ENCODE measurements at places on chromosomes 11 and 22.

- peak; percentile 93 for DNase-seq
Observed at GRCh38 chr11:61827571-61828378, at the start of gene FADS2. FADS2 (plus strand) TSS chr11:61828300; CDS start chr11:61828391, 91 bp downstream.

DNA sequence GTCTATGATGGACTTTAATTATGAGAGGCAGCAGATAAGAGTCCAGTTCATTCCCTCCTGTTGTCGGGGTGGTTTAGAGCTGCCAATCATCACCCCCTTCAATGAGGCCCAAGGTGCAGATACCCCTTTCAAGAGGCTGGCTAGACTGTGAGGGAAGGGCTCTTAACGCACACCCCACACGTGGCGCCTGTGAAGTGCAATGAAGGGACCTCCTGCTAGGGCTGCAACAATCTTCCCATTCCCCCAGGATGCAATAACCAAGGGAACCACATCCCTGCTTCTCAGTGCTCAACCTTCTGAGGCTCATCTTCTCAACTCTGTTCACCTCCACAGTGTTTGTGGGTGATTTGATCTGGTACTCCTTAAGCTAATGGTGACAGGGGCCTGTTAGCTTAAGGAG lies 19.0 kb downstream of the TENM4 start:
- DNase-seq: no peak

GRCh38 chr11:4865855-4866254 lies 15.8 kb upstream of the OR51T1 start:
- no peak for DNase-seq

DNA sequence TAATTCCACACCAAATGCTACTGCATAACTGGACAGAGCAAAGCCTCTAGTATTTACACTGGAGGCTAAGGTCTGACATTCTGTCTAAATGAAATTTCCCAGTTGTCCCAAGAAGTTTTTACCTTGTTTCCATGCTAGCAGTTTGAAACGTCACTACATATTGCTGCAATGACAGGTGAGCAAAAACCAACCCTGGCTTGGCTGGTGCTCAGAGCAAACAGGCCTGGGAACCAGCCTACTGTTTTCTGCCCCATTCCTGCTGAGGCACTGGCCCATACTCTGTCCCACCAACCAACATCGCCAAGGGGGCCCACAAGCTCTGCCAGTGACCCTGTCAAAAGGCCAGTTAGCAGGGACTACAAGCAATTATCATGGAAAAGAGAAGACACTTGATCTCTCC lies 131.1 kb downstream of the MPPED2 start:
- DNase-seq: no peak

- no peak for DNase-seq
Observed at GRCh38 chr11:129249923-129250322, 57.8 kb upstream of the ARHGAP32 start.

DNA sequence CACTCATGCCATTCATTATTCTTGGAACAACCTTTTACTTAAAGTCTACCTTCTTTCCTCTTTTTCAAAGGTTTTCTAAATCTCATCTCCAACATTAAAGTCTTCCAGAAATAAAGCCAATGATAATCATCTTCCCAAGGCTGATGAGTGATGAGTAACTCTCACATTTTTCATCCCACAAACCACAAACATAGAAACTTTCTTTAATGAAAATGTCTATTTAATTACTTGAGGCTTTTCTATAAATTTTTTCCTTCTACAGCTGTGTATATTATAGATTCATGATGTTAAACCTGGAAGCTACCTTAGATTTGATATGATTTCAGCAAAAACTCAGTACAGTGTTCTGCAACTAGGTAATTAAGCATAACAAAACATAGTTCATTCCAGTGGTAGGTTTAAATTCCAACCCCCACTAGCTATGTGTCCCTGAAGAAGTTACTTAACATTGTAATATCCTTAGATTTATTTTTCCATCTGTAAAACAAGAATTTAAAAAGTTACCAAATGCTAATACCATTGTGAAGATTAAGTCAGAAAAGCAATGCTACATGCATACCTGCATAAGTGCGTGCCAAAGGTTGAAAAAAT lies 845.4 kb downstream of the KCNA4 start:
- DNase-seq: no peak

DNA sequence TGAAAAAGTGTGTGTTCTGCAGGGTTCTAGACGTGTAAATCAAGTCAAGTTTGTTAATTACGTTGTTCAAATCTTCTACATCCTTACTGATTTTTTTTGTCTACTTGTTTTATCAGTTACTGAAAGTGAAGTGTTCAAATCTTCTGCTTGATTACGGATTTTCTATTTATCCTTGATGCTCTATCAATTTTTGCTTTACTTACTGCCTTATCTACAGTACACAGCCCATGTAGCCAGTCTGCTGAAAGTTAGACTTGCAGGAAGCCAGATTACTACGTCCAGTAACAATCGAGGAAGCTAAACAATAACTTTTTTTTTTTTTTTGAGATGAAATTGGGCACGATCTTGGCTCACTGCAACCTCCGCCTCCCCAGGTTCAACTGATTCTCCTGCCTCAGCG lies 15.6 kb upstream of the C11orf24 start:
- DNase-seq: no peak

- DNase-seq: no peak
Observed at GRCh38 chr11:113373306-113373705, 14.3 kb upstream of the ANKK1 start.

- DNase-seq: no peak
Observed at GRCh38 chr11:101960231-101960630, 43.9 kb upstream of the ANGPTL5 start.

DNA sequence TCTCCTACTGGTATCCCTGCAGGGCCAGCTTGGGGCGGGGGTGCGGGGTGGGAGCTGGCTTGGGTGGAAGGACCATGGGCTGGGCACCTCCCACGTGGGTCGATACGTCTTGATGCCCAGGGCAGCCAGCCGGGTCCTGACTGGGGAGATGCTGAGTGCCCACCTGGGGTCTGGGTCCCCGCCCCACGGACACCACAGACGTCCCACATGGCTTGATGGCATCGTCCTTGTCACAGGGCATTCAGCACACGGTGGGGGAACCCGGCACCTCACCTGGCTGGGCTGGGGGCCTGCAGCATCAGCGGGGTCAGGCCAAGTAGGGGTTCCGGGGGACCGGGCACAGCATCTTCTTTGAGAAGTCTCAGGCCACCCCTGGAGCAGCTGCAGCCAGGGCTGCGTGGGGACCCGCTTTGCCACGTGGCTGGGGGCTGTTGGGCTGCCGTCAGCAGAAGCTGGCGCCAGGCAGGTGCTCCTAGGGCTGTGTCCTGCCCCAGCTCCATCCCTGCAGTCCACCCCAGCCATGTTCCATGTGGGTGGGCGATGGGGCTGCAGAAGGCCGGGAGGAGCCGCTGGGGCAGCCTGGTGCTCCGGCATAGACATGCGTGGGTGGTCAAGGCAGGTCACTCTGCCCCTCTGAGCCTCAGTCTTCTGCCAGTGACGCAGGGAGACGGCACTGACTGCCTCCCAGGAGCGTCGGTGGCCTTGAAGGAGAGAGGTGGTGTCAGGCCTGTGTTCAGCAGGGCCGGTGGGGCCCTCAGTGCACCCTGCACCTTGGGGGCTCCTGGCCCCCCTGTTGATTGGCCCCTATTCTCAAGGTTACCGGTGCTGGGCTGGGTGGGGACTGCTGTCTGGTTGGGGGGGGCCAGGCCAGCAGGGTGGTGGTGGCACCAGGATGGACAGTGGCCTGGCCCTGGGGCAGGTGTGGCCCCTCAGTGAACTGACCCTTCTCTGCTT lies 8.4 kb downstream of the SELENOO start:
- DNase-seq: no peak

DNA sequence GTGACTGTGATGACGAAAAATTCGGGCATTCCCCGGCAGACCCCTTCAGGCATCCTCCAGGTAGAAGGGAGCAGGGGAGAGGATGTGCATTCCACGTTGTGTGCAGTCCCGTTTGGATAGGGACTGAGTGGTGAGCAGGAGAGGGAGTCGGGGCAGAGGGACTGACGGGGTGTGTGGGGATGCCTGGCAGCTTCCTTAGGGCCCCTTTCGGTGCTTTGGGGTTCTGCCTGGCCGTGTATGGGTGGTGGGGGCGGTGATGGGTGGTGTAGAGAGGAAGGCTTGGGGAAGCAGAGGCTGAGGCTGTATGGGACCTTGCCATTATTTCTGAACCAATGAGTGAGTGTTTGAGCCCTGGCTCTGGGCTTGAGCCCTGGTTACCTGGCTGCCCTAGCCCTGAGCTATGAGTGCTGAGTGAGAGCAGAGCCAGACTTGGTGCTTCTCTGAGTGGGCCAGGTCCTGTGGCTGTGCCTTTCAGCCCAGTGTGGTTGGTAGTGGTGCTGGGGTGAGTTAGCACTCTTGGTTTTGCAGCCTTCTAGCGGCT lies 914 bp downstream of the INPPL1 start:
- no peak for DNase-seq

DNA sequence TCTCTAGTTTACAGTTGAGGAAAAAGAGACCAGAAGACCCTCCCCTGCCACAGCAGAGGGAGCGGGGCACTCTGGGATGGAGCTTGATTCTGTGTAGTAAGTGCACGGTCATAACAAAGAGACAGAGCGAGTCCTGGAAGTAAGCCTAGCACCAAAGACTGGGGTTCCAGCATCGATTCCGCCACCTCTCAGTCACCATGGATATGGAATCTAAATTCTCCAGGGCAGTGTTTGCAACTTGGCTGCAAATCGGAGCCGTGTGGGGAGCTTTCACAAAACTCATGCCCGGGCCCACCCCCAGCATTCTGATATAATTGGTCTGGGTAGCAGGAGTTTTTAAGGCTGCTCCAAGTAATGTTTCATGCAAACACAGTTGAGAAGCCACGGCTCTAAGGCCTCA lies 129.5 kb upstream of the OPCML start:
- DNase-seq: no peak

GRCh38 chr11:34562976-34563375 lies 49.4 kb upstream of the ELF5 start:
- no peak for DNase-seq

DNA sequence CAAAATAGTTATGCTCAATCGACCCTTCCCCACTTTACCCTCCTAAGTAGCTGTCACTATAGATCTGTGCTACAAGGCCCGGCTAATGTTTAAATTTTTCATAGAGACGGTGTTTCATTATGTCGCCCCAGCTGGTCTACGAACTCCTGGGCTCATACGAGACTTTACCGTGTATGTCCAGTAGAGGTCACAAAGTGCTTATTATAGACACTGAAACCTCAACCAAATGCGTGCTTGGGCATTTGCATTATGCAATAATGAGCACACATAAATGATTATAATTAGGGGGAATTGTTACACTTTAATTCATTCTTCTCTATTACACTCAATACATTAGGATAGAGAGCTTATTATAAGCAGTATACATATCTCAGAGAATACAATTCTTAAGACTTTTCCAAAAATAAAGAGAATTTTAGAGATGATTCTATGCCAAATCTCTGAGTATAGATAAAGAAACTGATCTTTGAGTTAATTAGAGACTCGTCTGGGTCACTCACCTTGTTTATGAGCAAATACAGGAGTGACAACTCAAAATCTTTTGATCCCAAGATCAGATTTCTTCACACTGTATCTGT lies 12.5 kb upstream of the MRPL16 start:
- DNase-seq: peak; percentile 33

Data from left kidney (tissue), 8 donors.